ENCODE measurements at places on chromosomes 2 and 18. TPM values are rescaled to one million over a fixed set of nuclear protein-coding genes. Genes with fewer than 3 reads are reported as not detected.

The PRKAG3 gene
- total RNA-seq: not detected

The NCKAP5 gene
- total RNA-seq: 5.2 TPM

The CD8B2 gene
- total RNA-seq: not detected

The ERICH2 gene
- total RNA-seq: 1.7 TPM

The KRCC1 gene
- 26.5 TPM for total RNA-seq

The TUBA4B gene
- total RNA-seq: not detected

The GPAT2 gene
- total RNA-seq: under 0.01 TPM

The B4GALT6 gene
- 5.6 TPM for total RNA-seq

The ALPG gene
- total RNA-seq: not detected

The RGPD3 gene
- 0.34 TPM for total RNA-seq

The RMDN2 gene
- 3.7 TPM for total RNA-seq

The FAM110C gene
- total RNA-seq: 16.2 TPM

The CYP27A1 gene
- total RNA-seq: 0.64 TPM

The NEB gene
- 3.3 TPM for total RNA-seq

The XDH gene
- total RNA-seq: 16.9 TPM

The NCK2 gene
- 86.1 TPM for total RNA-seq

The FKBP1B gene
- total RNA-seq: 6.4 TPM

The MYL1 gene
- total RNA-seq: not detected

The LYPD1 gene
- 0.14 TPM for total RNA-seq

The G6PC2 gene
- total RNA-seq: not detected

The MC4R gene
- total RNA-seq: not detected

The AMER3 gene
- not detected for total RNA-seq

The ANTXR1 gene
- 4.4 TPM for total RNA-seq

The CD207 gene
- not detected for total RNA-seq

The SPDYA gene
- total RNA-seq: 0.68 TPM

The UGT1A5 gene
- total RNA-seq: not detected

The LCT gene
- not detected for total RNA-seq

Data from nasal cavity respiratory epithelium epithelial cell of viscerocranial mucosa (primary cell).